ENCODE measurements at places on chromosomes 1 and 21.
A peak's percentile ranks its signal among the peaks of the same experiment; 100 is the strongest.

GRCh38 chr1:244651956-244652622 is 837 bp upstream of the DESI2 start:
- DNase-seq: no peak

DNA sequence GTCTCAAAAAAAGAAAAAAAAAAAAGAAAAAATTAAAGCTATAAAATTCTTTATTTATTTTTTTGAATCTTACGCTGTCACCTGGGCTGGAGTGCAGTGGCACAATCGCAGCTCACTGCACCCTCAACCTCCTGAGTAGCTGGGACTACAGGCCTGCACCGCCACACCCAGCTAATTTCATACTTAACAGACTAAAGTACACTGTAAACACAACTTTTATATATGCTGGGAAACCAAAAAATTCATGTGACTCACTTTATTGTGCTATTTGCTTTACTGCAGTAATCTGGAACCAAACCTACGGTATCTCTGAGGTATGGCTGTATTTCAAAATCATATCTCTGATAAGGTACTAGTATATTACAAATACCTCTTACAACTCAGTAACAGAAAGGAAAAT is 40.3 kb downstream of the HSF2BP start:
- no peak for DNase-seq

- no peak for DNase-seq
These were observed 57.5 kb upstream of the PLPPR5 start for GRCh38 chr1:99062192-99062591.

DNA sequence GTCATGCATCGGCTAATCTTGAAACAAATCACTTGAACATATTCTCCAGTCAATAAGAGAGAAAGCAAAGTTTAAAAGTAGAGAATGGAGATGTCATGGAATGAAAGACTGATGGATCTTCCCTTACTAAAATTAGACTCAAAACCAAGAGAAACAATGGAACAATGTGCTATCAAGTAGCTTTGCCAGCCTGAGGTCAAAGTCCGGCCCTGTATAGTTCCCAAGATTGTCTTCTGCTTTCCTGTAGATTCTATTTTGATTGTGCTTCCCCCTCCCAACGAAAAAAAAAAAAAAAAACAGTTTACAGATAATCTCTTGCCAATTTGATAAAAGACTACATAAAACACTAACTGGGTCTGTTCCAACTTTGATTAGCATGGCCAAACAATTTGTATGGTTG is 40.8 kb upstream of the KIRREL1 start:
- DNase-seq: no peak

GRCh38 chr1:66283622-66284041 is 250.3 kb upstream of the SGIP1 start:
- no peak for DNase-seq

DNA sequence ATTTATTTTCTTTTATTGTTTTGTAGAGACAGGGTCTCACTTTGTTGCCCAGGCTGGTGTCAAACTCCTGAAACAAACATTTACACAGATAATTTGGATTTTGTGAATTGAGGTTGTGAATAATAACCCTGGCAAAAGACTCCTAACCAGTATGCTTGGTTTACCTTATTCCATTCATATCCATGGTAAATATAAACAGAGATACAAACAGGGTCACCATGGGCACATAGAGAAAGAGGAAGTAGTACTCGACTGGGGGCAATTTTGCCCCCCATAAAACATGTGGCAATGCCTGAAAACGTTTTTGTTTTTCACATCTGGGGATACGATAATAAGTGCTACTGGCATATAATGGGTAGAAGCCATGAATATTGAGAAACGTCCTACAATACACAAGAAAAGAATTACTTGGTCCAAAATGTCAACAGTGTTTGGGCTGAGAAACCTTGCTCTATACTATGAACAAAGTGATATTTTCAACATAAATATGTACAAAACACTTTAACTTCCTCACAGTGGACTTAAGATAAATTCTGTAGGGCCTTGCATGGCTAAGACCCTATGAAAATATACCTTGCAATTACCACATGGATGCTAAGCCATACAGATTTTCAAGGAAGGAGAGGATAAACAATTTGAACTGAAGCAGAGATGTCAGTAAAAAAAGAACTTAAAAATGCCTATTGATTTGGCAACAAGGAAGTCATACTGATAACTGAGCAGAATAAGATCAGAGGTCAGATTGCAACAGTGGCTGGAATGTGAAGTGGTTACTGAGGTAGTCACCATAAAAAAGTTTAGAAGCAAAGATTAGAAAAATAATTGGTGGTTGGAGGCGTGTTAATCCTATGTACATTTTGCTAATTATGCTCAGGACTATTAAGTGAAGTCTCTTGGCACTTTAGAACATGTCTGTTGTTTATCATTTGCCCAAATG is 27.4 kb upstream of the ASPM start:
- DNase-seq: no peak

- no peak for DNase-seq
These were observed 23.0 kb downstream of the GART start for GRCh38 chr21:33518899-33519298.

GRCh38 chr1:248779350-248779749 is 23.8 kb upstream of the LYPD8 start:
- no peak for DNase-seq

GRCh38 chr1:154276797-154277196 is 4.4 kb downstream of the HAX1 start:
- DNase-seq: no peak

- no peak for DNase-seq
These were observed 19.0 kb upstream of the DUSP10 start for GRCh38 chr1:221760911-221761310.

GRCh38 chr1:219292341-219292740 is 118.7 kb downstream of the LYPLAL1 start:
- DNase-seq: no peak

GRCh38 chr1:67001682-67002425 is 52.1 kb downstream of the SLC35D1 start:
- DNase-seq: no peak

DNA sequence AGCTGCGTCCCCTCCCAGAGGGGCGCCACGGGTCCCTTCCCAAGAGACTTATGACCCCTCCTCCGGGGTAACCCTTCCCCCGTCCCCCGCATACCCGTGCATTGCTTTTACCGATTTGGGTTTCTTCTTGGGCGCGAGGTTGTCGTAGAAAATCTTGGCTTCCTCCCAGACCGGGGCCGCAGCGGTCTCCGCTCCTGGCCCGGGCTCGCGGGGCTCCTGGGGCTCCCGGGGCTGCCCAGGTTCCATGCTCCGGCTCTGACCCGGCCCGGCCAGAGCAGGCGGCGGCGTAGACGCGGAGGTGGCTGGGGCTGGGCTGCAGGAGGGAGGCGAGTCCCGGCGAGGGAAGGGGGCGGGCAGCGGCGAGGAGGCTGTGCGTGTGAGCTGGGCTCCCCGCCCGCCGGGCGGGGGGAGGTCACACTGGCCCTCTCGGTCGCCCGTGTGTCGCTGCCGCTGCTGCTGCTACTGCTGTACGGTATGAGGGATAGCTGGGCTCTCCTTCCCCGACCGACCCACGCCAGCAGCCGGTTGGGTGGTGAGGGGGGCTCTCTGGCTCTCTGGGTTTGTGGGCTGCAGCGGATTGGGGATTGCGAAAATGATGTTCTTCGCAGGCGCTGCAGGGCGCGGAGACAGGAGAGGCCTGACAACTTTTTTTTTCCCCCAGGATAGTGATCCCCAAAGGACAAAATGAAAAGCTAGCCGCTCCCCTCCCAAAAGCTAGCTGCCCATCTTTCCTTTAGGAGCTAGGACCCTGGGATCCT is at the start of gene NT5C1A:
TSS of gene NT5C1A (minus strand) at position 315 of the 758 bp plus-strand sequence. CDS start at position 246, 69 bp downstream.
- DNase-seq: no peak

DNA sequence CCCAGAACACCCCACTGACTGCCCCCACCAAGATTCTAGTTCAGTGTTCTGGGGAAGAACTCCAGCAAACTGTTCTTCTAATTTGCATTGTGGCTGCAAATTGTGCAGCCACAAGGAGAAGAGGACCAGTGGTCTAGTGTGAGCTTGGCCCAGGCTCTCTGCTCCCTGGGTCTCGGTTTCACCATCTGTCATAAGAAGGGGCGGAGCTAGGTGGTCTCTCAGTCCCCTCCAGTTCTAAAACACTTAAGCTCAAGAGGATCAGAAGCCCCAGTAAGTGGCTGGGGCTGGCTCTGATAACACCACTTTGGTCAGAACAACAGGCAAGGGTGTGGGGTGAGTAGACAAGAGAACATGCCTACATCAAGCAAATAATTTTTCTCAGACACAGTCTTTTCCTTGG is 99.9 kb downstream of the BEND5 start:
- no peak for DNase-seq

DNA sequence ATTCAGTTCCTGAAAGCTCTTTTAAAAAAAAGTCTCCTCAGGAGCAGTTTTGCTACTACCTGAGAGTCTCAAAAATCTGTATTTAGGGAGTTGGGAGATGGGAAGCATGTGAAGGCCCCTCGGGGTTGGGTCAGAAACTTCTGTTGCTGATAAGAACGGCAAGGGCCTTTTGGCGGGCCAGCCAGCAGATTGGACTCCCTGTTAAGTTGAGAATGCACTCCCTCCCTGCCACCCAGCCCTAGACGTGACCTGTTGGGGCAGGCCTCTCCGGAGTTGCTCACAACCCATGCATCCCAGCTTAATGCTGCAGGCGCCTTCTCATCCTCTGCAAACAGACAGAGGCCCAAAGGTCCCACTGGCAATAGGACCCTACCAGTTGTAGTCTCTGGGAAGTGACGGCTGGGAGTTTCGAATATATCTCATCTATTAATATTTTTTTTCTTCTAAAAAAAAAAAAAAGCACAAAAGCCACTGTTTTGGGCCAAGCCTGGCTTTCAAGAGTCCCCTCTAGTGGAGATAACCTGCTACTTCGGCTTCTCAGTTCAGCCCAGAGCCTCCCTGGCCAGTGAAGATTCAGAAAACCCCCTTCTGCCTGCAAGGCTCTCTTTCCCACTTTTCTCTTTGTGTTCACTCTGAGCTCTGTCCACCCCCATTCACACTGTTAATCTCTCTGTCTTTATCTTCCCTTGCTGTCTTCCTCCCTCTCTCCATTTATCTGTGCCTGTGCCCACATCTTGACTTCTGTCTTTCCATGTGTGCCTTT is 5.3 kb downstream of the PLXNA2 start:
- no peak for DNase-seq

DNA sequence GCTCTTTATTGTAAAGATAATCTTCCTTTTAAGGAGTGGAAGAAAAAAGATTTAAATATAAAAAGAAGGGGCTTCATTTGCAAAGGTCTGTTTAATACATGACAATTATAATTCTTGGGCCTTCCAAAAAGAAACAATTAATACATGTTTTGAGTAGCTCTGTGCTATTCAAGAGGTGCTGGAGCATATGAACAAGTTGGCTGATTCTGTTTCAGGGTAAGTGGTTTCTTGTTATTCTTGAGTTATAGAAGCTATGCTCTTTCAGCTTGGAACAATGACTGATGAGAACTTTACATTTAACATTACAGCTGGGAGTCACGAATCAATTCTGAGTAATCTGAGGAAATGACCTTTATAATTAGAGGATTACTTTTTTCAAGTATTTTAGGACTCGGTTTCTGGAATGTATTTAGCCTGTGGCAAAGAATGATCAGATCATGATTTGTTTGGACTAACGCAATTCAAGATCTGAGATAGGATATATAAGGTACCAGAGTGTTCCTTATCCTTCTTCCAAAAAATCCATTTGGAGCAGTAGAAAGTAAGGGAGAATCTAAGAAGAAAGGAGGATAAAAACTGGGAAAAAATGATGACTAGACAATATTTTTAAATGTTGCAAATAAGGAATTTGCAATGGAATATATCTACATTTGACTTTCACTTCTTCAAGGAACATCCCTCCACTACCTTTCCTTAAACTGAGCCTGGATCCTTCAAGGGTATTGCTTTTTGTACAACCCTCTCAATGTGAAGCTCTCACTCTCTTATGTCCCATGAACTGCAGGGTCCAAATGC is 77.1 kb upstream of the KCTD3 start:
- DNase-seq: peak; percentile 78

DNA sequence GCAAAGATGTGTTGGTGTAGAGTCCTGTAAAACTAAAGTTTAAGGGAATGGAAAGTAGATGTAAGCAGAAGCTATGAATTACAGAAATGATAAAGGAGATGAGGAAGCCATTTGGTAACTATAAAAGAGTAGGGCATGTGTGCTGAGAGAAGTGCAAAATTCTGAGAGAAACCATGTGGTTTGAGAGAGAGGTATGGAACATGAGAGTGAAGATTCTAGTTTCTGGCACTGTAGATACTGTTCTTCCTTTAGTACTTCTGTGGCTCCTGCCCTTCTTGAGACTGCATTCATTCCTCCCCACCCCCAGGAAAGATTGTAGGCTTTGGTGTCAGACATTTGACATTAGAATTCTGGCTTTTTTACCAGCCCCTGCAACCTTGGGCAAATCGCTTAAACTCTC is 15.4 kb downstream of the RALGPS2 start:
- no peak for DNase-seq

DNA sequence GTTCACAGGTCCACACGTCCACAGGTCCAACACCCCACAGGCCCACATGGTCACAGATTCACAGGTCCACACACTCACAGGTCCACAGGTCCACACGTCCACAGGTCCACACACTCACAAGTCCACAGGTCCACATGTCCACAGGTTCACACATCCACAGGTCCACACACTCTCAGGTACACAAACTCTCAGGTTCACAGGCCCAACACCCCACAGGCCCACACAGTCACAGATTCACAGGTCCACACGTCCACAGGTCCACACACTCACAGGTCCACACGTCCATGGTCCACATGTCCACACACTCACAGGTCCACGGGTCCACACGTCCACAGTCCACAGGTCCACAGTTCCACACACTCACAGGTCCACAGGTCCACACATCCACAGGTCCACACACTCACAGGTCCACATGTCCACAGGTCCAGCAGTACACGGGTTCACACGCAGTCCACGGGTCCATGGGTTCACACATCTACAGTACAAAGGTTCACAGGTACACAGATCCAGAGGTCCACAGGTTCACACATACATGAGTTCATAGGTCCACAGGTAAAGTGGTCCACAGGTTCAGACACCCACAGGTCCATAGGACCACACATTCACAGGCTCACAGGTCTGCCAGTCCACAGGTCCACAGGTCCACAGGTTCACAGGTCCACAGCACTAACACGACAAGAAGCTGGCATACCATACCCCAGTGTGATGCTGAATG is 39.3 kb upstream of the COL6A2 start:
- no peak for DNase-seq

All from foreskin melanocyte (primary cell).